ENCODE measurements at places on chromosomes 5 and 9. TPM values are rescaled to one million over a fixed set of nuclear protein-coding genes. Genes with fewer than 3 reads are reported as not detected.

GRCh38 chr5:93279296-93279963 is 301.6 kb downstream of the NR2F1-AS1 start:
- no peak for DNase-seq

- peak; percentile 78 for DNase-seq
Measured at GRCh38 chr5:139787568-139788293, 7.9 kb upstream of the PSD2 start.

DNA sequence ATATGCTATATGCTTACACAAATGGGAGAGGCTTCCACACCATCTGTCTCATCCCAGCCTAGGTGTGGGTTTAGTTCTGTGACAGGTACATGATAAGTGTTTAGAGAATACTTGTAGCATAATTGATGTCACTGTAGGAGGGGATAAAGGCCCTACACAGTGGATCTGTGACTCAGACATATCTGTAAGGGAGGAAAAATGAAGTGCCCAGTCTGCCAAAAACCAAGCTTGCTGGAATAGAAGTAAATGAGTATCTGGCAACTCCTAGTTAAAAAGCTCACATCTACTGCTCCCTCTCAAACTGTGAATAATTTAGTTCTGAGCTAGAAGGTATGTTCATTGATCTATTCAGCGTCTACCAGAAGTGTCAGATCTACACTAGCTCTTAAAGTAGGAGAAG is 38.9 kb upstream of the FAM174A start:
- DNase-seq = no peak

- no peak for DNase-seq
Measured at GRCh38 chr5:118953652-118954005, 34.7 kb downstream of the DTWD2 start.

The MRRF gene
- total RNA-seq = 74.6 TPM

The MCIDAS gene
- total RNA-seq = not detected

The PLPPR1 gene
- not detected for total RNA-seq

The SLC25A2 gene
- 0.35 TPM for total RNA-seq
